ENCODE measurements at places on chromosomes 3 and 15. TPM values are rescaled to one million over a fixed set of nuclear protein-coding genes. Genes with fewer than 3 reads are reported as not detected.

GOLGA8Q gene
- total RNA-seq = 0.24 TPM

IRAK2 gene
- total RNA-seq = 4.2 TPM

GOLGA8G gene
- total RNA-seq = not detected

MBNL1 gene
- total RNA-seq = 132 TPM

TOPBP1 gene
- 32.3 TPM for total RNA-seq

OSBPL10 gene
- total RNA-seq = 11.4 TPM

BFSP2 gene
- not detected for total RNA-seq

TERC gene
- total RNA-seq = 424 TPM

CCR9 gene
- not detected for total RNA-seq

MYO5A gene
- 19.0 TPM for total RNA-seq

MED12L gene
- total RNA-seq = 0.80 TPM

SLC35G2 gene
- total RNA-seq = 7.8 TPM

ISY1 gene
- total RNA-seq = 27.5 TPM

SST gene
- not detected for total RNA-seq

XIRP1 gene
- total RNA-seq = not detected

UACA gene
- 56.5 TPM for total RNA-seq

TMEM108 gene
- 1.1 TPM for total RNA-seq

INKA1 gene
- 7.6 TPM for total RNA-seq

DAZL gene
- total RNA-seq = not detected

LRRC49 gene
- 23.9 TPM for total RNA-seq

CLRN1 gene
- total RNA-seq = not detected

LRRC3B gene
- not detected for total RNA-seq

ARNT2 gene
- 4.8 TPM for total RNA-seq

GP9 gene
- not detected for total RNA-seq

TEX264 gene
- total RNA-seq = 54.4 TPM

LSAMP gene
- 1.6 TPM for total RNA-seq

ZFYVE19 gene
- total RNA-seq = 16.3 TPM

CNTN3 gene
- 0.78 TPM for total RNA-seq

IL20RB gene
- 1.8 TPM for total RNA-seq
